ENCODE measurements at places on chromosomes 4 and X.

GRCh38 chr4:176498617-176499256 lies 179.0 kb downstream of the SPCS3 start:
- no peak for DNase-seq

- no peak for DNase-seq
Measured at GRCh38 chr4:74659576-74660411, 134.5 kb downstream of the BTC start.

- DNase-seq: no peak
Measured at GRCh38 chrX:83501530-83501929, 6.6 kb upstream of the POU3F4 start.

- DNase-seq: no peak
Measured at GRCh38 chr4:119730671-119730950, 102.0 kb upstream of the PDE5A start.

DNA sequence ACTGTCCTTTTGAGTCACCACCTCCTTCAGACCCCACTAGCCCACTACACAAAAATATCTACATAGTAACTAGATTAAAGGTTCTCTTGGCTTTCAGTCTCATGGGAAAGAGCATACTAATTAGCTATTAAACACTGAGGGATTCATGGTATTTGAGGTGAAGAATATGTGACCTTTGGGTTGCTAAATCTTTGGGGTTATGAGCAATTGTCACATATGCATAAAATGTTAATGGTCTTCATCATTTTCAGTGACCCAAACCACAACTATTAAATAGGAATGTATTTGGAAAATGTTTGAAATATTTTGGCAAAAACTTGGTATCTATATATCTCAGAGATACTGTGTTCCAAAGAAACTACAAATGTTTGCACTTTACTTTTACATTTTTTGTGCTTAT lies 365.1 kb downstream of the MAGEB5 start:
- no peak for DNase-seq

DNA sequence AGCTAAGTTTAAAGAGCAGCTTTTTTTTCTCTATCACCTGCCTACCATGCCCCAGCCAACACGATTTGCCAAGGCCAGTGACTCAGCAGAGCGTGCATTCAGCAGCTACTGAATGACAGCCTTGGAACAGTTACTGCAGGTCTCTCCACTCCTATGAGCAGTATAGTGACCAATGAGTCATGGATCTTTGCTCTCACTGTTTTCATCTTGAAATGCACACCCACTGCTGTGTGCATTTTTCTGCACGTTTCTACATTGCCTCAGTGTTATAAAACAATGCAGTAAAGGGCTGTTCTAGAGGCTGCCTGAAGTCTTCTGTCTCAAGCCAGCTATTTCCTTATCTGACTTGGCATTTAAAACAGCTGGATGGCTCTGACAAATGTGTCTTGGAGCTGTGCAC lies 66.0 kb upstream of the C4orf54 start:
- no peak for DNase-seq

DNA sequence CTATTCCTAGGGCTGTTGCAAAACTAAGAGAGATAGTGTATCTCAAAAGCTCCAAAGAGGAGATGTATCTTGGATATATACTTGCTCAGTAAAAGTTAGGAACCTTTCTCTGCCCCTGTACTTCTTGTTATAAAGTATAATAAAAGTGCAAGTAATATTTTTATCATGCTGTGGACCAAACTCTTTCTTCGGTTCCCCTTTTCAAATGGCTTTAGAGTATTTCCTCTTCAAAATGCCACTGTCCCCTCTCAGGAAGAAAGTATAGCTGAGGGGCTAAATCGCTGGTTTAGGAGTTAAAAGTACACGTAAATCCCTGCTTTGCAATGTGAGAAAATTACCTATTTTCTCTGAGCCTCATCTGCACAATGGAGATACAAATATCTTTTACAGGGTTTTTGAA lies 169.1 kb upstream of the FTHL17 start:
- no peak for DNase-seq

- DNase-seq: no peak
Measured at GRCh38 chr4:169248645-169249044, 22.1 kb downstream of the SH3RF1 start.

- DNase-seq: no peak
Measured at GRCh38 chrX:43968359-43968781, 4.8 kb downstream of the NDP start.

DNA sequence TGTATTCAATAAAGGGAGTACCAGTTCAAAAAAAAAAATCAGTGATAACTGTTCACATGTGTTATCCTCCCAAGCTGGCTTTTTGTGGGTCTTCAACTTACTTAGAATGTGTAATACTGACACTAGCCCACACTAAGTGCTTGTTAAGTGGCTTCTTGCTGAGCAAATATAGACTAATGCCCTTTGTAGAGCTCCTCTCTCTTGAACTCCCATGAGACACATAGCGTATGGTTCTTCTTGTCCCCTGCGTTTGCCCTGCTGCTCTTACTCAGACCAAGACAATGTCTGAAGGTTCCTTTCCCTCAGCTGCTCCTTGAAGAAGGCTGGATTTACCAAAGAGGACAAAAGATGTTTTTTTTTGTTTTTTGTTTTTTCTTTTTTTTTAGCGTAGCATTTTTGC lies 110.9 kb downstream of the FRAS1 start:
- no peak for DNase-seq

GRCh38 chrX:24285082-24285481 lies 28.8 kb downstream of the SUPT20HL2 start:
- DNase-seq: no peak

GRCh38 chr4:134727696-134728095 lies 526.1 kb upstream of the PABPC4L start:
- DNase-seq: no peak

DNA sequence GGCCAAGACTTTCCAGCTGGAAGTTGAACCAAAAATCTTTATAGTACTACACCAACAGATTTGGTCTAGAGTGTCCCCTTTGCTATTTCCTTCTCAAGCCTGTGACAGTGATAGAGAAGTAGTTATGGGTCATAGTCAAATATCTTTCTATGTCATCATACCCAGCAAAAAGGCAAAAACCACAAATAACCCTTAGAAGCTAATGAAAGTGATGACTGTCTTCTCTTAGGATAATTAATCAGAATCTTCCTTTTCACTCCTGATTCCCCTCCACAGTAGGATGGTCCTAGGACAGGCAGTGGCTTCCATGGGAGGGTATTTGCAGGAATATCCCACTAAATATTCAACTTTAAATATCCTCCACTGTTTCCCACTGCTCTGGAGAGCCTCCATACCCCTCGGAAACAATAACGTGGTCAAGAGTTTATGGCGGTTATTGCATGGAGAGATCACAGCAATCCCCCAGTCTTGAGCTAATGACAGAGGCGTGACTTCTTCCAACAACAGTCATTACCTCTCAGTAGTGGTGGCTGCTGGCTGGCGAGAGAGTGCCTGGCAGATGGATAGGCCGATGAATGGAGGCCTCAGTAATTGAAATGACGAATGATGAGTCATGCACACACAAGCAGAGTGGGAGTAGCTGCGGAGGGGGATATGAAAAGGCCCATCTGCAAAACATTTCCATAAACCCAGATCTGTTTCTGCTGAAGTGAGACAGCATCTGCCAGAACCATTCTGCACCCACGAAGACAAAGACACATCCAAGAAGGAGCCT lies 154.9 kb downstream of the STK32B start:
- no peak for DNase-seq

DNA sequence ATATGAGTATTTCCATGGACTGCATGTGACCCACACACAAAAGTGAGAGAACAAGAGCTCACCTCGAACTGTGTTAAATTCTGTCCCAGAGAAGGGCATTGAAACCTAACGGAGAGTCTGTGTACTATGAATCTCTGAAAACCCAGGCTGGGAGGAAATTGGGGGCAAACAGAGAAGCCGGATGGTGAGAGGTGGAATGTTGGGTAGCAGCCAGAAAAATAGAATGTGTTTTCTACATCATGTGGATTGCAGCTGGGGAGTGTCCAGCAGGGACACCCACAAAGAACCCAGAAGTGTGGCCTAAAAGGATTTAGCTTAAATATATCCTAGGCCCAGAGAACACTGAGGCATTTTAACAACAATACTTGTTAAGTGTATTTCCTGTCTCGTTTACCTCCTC lies 38.6 kb downstream of the MND1 start:
- DNase-seq: no peak

GRCh38 chrX:8341814-8342590 lies 122.6 kb upstream of the VCX3B start:
- no peak for DNase-seq

- DNase-seq: peak; percentile 48
Measured at GRCh38 chr4:15457406-15458201, 12.1 kb upstream of the CC2D2A start.

- no peak for DNase-seq
Measured at GRCh38 chr4:171932238-171932637, 119.0 kb downstream of the GALNTL6 start.

GRCh38 chr4:187606581-187606980 lies 389.0 kb upstream of the ZFP42 start:
- no peak for DNase-seq
